ENCODE measurements at places on chromosomes 12 and 14.

DNA sequence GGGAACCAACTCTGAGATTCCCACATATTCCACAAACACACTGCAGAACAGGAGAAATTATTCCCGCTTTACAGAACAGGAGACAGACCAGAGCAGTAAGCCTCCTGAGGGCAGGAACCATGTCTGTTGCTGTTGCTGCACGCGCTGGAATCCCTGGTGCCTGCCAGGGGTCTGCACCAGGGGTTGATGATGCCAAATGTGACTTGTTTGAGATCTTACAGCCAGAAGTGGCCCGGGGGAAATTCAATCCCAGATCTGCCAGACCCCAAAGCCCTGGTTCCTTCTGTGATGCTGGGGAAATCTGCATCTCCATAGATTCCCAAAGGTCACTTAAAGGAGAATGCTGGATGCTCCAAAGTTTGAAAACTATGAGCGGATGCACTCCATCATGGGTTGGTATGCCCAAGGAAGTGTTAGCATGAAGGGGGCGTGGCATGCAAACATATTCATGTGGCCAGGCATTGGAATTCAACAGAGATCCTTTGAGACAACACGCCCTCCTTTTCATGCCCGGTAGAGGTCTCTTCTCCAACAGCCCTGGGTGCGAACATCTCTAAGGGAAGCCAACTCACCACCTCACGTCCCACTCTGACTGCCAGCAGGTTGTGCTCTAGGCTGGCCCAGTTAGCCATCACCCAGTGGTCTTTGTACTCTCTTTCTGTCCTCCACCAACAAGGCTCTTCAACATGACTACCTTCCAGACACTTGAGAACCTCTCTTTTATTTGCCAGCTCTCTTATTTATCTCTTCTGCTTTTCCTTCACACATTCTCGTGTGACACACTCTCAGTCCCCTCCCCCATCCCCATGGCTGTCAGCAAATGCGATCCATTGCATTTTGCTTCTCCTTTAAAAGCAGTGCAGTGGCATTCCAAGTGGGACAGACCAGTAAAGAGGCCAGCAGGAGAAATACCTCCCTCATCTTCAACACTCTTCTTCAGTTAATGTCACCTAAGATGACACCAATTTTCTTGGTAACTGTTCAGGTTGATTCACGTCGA lies 131.3 kb downstream of the ZFP36L1 start:
- no peak for DNase-seq

DNA sequence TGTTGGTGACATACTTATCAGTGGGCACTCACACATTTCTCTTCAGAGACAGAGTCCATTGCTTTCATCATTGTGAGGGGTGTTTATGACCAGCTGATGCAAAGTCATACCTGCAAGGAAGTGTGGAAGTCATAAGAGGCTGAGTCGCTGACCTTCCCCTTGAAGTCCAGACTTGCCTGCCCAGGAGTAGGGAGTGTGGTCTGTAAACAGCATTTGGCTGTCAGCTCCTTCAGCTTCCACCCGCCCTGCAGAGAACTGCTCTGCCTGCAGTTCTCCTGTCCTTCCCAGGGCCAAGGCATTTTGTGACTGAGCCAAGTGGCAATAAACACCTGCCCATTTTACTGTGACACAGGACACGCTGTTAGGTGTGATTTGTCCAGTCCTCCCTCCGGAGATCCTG lies 801.3 kb downstream of the BCL11B start:
- no peak for DNase-seq

- no peak for DNase-seq
Observed at GRCh38 chr14:53692885-53693284, 263.7 kb downstream of the BMP4 start.

DNA sequence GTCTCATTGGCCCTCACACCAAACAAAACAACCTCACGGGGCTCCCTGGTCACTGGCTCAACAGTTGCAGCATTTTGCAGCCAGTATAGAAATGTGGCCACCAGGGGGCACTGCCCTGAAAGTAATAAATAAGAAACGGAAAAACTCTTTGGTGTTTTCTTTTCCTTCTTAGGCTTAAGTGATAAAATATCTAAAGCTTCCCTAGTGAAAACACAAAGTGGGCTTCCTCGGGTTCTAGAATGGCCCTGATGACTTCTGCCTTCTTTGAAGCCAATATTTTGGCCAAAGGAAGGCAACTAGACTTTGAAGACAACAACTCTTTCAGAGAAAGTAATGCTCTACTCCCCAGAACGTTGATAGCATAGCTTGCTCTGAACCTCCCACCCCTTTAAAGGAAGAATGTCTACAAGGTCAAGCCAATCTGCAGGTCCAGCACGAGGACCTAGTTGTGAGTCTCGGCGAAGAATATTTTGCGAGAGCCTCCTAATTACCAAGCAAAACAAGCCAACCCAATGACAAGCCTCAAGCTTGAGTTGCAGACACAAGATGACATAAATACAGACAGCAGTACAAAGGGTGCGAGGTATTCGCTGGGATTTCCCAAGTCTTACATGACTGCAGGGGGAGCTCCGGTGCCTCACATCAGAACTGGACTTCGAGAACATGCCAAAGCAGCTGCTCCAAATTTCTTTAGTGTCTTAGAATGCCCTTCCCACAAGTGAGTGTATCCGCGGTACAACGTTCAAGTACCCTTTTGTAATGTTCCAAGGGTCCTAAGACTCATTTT lies 2.6 kb downstream of the ITPK1 start:
- peak; percentile 79 for DNase-seq

GRCh38 chr12:62917926-62918325 lies 17.0 kb downstream of the PPM1H start:
- DNase-seq = no peak

- no peak for DNase-seq
Observed at GRCh38 chr12:119802472-119802871, 74.6 kb downstream of the CIT start.

DNA sequence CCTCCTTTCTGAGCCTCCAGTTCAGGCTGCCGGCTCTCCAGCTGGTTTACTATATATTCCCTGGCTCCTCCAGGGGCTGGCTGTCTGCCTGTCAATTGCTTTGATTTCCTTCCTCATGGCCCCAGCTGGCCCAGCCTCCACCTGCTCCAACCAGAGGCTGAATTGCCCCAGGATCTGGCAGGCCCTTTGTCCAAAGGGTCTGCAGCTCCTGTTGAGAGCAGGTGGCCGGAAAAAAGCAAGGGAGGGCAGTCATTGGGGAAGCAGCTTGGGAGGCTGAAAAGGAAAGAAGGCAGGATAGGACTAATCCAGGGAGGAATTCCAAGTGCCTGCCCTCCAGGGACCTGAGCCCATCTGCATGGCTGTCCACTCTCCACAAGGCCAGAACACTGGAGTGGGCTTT lies 25.3 kb downstream of the PAH start:
- no peak for DNase-seq

- DNase-seq = no peak
Observed at GRCh38 chr12:116808113-116809105, 70.3 kb downstream of the RNFT2 start.

DNA sequence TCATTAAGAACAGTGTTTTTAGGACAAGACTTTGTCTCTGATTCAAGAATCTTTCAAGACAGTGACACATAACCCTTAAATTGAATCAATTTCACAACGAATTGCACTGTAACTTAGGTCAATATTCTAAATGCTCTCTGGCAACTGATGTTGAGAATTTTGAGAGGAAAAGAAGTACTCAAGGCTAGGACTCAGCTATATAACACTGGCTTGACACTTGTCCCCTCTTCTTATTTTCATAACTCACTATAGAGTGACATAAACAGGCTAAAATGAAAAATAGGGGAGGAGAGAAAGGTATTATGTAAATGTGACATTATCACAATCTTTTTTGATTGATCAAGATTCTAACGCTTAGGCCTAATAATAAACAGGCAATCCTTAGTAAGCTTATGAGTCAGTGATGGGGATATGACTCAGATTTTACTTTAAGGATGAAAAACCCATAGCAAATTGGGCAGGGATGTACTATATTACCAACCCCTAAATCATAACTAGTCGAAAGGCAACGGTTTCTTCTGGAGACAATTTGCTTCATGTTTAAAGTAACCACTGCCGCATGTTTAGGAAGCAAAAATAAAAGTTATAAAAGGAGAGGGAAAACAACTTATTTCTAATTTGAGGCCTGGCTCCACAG lies 10.9 kb downstream of the BTG1 start:
- DNase-seq = no peak

GRCh38 chr12:15274561-15274967 lies 47.7 kb upstream of the PTPRO start:
- no peak for DNase-seq

GRCh38 chr12:75656648-75657047 lies 145.2 kb upstream of the KRR1 start:
- DNase-seq = no peak

DNA sequence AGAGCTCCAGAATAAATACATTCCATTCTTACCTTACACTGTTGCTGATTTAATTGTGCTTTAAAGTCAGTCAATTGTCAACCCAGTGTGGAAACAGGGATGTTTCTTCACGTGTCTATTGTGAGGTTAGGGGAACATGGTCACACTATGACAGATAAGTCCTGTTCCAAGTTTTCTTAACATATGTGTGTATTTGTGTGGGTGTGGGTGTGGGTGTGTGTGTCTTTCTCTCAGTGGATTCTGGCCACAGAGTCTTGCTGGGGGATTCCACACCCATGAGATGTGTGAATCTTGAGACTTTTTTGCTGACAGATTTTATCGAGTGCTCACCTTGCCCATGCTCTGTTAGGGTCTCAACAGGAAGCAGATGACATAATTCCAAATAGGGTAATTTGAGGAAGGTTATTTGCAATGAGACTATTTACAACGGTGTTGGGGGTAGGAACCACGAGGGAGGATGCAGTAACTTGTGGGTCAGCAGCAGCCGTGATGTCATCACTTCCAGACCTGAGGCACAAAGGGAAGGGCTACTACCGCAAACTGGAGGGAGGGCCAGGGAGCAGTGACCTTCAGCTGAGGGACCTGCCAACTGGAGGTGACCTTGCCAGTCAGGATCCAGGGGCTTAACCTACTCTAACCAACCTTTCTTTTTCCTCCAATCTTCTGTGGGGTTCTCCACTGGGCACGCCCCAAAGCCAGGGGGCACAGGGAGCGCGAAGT lies 1.9 kb upstream of the VRK1 start:
- DNase-seq = no peak

DNA sequence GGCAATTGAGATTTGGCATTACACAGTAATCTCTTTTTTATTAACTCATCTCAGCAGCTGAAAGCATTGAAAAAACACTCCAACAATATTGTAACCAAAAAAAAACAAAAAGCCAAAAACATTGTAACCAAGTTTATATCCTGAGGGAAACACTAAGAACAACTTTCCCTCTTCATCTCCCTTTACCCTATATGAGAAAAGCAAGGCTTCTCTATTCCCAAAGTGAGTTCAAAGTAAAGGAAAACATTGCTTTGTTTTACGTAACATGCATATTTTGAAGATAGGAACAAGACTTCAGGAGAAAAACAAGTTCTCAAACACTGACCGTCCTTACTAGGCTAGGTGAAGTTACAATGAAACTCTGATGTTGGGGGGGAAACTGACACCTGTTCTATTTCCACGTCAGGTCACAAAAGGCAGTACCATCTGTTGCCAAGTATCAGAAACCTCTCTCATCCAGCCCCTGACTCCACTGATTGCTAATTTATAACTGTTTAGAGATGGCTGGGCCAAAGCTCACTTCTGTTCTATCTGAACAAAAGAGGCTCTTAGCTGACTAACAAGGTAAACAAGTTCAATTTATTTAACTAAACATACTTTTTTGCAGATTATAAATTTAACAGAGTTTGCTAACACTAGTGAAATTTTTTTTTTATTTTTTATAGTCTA lies 67.9 kb upstream of the PLXNC1 start:
- no peak for DNase-seq

DNA sequence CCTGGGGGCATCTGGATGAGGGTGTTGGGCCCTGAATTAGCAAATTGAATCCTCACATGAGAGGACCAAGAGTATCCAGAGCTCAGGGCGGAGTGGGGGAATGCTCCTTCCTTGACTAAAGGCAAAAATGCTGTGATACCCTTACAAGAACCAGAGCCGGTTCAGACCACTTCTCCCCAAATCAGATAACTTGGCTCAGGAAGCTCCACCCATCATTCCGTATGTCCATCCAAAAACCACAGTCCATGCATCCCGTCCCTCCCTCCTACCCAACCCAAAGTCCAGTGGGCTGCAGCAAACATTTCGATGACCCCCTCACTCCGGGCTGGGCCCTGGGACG lies 22.4 kb downstream of the DIO3 start:
- DNase-seq = no peak

- no peak for DNase-seq
Observed at GRCh38 chr12:66947119-66947518, 268.2 kb upstream of the GRIP1 start.

GRCh38 chr12:12408265-12408690 lies 51.4 kb downstream of the BORCS5 start:
- no peak for DNase-seq

- DNase-seq = no peak
Observed at GRCh38 chr14:77200406-77200985, 18.9 kb downstream of the TMEM63C start.

DNA sequence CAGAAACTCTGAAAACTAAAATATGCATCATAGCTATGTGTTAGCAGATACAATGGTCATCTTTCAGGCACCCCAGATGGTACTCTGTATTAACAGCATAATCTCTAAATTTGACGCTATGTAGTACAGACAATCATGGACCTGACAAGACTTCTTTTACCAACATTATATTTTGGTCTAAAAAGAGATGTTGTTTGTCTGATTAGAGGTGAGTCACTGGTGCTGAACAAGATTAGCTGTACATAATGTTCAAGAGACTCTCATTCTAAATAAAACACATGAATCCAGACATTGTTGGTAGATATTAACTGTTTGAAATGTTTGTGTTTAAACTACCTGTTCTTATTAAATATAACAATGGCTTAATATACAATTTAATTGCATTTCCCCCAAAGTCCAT lies 146.4 kb upstream of the LMNTD1 start:
- DNase-seq = no peak

GRCh38 chr12:93174473-93174872 lies 203.3 kb upstream of the NUDT4 start:
- DNase-seq = no peak

DNA sequence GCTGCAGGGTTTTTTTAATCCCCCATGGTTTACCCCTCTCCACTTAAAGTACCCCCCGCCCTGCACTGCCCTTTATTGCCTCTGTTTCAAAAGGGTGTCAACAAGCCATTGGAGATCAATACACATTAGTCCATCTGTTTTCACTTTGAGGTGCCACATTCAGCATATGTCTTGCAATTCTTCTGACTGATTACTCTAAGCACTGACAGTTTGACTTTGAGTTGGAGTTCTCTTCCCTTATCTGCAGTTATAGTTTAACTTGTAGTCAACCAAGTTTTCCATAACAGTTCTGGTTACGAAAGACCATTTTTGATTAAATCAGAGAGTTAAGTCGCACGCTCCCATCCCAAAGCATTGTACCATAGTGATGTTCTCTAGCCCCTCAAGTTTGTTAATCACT lies 260.8 kb upstream of the TBX3 start:
- no peak for DNase-seq

DNA sequence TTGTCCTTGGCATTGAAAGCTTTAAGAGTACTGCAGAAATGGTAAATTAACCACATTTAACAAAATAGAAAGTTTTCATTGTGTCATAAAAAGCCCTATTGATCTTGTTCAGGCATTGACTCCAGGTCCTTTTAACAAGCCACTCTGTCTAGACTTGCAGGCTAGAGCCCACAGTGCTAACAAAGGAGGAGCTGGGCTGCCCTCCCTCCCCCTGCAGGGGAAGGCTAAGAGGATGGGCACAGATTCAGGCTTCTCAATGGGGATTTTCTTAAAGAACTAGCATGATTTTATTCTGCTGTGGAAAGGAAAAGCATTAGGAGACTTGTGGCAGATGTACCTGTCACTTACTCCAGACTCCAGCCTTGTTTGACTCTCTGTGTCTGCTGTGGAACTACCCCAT lies 463.6 kb downstream of the NRXN3 start:
- no peak for DNase-seq

- no peak for DNase-seq
Observed at GRCh38 chr14:30108975-30109700, 181.5 kb upstream of the PRKD1 start.
